Stomach (tissue), 19 donors: ENCODE measurements at places on chromosomes 13 and 19. TPM values are rescaled to one million over a fixed set of nuclear protein-coding genes. Genes with fewer than 3 reads are reported as not detected.

DNA sequence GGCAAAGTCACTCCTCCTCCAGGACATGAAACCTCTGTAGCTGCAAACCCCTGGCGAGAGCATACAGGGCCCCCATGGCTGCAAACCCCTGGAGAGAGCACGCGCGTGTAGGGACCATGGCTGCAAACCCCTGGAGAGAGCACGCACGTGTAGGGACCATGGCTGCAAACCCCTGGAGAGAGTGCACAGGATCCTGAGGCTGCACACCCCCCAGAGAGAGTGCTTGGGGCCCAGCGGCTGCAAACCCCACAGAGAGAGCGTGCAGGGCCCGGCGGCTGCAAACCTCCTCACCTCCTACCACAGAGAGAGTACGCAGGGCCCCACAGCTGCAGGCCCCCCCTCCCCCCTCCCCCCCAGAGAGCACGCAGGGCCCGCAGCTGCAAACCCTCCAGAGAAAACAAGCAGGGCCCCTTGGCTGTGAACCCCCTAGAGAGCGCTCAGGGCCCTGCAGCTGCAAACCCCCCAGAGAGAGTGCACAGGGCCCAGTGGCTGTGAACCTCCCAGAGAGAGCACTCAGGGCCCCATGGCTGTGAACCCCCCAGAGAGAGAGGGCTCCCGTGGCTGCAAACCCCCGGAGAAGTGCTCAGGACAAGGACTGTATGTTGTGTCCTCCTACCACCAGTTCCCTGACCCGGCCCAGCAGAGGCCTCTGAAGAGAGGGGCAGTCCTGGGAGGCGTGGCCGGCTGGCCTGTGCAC is 7.3 kb downstream of the ADPRHL1 start:
- DNase-seq = no peak

Gene WASF3
- 11.3 TPM for total RNA-seq

DNA sequence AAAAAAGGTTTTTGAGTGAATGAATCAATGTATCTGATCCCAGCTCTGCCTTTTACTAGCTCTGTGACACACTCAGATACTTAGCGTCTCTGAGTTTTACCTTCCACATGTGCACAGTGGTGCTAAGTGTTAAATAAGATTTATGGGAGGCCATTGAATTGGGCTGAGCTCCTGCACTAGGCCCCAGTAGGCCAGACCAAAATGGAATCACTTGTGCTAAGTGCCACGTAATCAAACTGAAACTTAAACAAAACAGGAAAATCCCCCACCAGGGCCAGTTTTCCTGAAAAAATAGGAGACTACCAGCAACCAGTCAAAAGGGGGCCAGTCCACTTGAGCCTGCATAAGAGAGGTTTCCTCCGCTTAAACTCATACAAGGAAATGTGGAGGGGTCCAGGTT is 40.9 kb downstream of the GJA3 start:
- DNase-seq = no peak

- DNase-seq = peak; percentile 30
Observed at GRCh38 chr19:10872546-10873107, 1.3 kb downstream of the CARM1 start.

DNA sequence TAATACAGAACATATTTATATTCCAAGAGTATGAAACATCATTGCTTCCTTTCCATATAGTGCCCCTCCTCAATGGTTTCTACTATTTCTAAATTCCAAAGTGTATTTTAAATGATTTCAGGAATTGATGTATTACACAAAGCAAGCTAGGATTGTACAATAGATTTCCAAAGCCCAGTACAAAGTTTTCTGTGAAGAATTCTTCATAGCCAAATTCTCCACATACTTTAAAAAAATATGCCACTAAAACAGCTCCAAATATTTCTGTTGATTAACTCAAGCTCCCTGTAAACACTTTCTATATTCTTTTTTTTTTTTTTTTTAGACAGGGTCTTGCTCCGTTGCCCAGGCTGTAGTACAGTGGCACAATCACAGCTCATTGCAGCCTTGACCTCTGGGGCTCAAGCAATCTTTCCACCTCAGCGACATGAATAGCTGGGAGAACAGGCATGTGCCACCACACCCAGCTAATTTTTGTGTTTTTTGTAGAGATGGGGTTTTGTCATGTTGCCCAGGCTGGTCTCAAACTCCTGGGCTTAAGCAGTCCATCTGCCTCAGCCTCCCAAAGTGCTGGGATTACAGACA is 50.6 kb downstream of the ELF1 start:
- DNase-seq = no peak
